ENCODE measurements at places on chromosomes 1 and 21. TPM values are rescaled to one million over a fixed set of nuclear protein-coding genes. Genes with fewer than 3 reads are reported as not detected.

KRTAP12-2 gene
- not detected for total RNA-seq

DNA sequence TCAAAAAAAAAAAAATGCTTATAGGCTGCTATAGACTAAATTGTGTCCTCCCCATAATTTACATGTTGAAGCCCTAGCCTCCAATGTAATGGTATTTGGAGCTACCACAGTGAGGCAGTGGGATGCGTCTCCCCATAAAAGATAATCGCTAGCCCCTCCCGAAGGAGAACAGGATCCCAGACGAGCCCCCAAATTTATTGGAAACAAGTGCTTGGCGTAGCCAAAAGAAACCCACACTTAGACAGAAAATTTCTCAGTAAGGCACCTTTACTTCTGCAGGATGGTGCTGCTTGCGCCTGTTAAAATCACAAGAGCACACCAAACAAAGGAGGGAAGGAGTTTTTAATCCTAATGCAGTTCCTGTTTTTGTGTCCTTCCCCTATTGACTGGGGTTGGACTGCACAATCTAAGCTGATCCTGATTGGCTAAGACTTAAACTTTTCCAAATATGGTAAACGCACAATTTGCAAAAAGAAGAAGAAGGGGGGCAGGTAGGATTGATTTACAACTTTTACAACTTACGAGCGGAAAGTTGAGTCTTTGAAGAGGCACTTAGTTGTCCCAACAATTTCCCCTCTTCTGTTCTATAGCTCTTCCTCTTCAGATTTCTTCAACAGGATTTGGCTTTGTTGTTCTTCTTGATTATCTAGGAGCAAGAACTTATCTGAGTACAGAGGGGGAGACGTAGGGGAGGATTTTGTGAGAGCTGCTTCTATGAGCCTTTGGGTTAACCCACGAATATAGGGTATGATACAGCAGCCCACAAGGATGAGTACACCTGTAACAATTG, 3.0 kb upstream of the IPP start:
- H3K27ac ChIP-seq: no peak overlapping the region
- no peaks in the 10 kb centered on the region for H3K27me3 ChIP-seq
- no peak for DNase-seq
- no peaks in the 10 kb centered on the region for H3K36me3 ChIP-seq
- H3K4me1 ChIP-seq: peaks cover 7% of the 10 kb centered on the region

CHI3L1 gene
- total RNA-seq: 0.21 TPM

GRCh38 chr1:56206391-56206790, 373.0 kb downstream of the PLPP3 start:
- peaks cover 10% of the 10 kb centered on the region for H3K4me1 ChIP-seq
- H3K36me3 ChIP-seq: no peaks in the 10 kb centered on the region
- no peak overlapping the region for H3K4me3 ChIP-seq
- H3K27ac ChIP-seq: no peak overlapping the region
- no peak for DNase-seq

DNA sequence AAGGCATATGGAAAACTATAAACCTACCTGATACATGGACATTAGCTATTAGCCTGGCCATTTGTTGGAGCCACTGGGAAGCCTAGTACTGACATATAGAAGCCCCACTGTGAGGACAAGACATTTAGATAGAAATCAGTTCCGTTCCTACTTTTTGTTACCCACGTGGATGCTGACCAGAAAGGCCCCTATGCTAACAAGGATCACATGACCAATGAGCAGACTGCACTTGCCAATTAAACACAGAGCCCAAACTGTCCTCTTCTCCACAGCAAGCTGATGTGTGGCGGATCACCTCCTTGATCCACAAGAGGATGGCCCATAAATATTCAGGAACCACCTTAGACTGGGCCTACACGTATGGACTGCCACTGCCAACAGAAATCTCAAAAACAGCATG, 11.2 kb upstream of the OR6K3 start:
- H3K27me3 ChIP-seq: no peaks in the 10 kb centered on the region
- H3K27ac ChIP-seq: no peak overlapping the region

- H3K4me1 ChIP-seq: peaks cover 11% of the 10 kb centered on the region
- no peak for DNase-seq
- no peak overlapping the region for H3K4me3 ChIP-seq
- H3K27me3 ChIP-seq: no peaks in the 10 kb centered on the region
Observed at GRCh38 chr1:85142753-85143152, 58.1 kb downstream of the SYDE2 start.

PLA2G2D gene
- total RNA-seq: not detected

- no peaks in the 10 kb centered on the region for H3K27me3 ChIP-seq
- DNase-seq: no peak
- H3K4me1 ChIP-seq: peaks cover 17% of the 10 kb centered on the region
- peak overlapping the region; percentile 13 for H3K4me3 ChIP-seq
- no peak overlapping the region for H3K27ac ChIP-seq
Observed at GRCh38 chr21:46454634-46455390, 3.9 kb upstream of the DIP2A start.

CD1B gene
- total RNA-seq: not detected

DNA sequence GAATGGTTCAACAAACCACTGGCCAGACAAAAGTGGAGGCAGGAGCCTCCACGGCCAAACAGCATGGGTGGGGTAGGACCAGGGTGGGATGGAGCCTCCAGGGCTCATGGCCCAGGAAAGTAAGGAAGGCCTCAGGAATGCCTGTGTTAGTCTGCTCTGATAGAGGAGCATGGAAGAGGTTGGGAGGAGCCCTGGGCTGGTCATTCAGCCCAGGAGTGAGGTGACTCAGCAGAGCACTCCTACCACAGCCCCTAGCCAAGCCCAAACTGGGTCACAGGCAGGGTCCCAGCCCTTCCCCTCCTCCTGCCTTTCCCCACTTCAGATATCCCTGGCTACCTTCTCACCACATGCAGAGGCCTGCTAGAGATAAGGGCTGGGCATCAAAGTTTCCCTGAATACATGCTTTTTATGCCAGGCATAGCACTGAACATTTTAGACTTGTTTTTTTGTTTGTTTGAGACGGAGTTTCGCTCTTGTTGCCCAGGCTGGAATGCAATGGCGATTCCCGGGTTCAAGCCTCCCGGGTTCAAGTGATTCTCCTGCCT, 3.1 kb upstream of the SHISA4 start:
- H3K4me3 ChIP-seq: no peak overlapping the region
- H3K4me1 ChIP-seq: peaks cover 6% of the 10 kb centered on the region
- DNase-seq: no peak
- H3K36me3 ChIP-seq: no peaks in the 10 kb centered on the region

DNA sequence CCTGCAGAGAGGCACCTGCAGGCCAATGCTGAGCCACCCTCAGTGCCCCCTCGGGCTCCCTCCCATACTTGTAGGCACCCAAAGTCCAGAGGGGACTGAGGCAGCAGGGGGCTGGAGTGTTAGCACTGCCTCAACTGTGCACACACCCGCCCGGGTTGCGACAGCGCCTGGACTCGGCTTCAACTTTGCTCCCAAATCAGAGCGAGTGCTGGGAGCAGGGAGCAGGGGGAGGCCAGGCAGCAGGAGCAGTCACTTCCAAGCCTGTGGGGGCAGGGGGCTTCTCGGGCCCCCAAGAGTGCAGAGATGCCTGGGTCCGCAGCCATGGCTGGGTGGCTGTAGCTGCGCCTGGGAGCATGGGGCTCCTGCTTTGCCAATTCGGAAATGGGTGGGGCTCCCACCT, 79.5 kb downstream of the DISP1 start:
- no peaks in the 10 kb centered on the region for H3K36me3 ChIP-seq
- H3K4me1 ChIP-seq: peaks cover 15% of the 10 kb centered on the region
- no peak for DNase-seq
- H3K27me3 ChIP-seq: no peaks in the 10 kb centered on the region

GRCh38 chr1:59714966-59715365, 99.8 kb upstream of the HOOK1 start:
- H3K27ac ChIP-seq: no peak overlapping the region
- peaks cover 7% of the 10 kb centered on the region for H3K36me3 ChIP-seq

- no peak overlapping the region for H3K27ac ChIP-seq
- no peaks in the 10 kb centered on the region for H3K27me3 ChIP-seq
- H3K36me3 ChIP-seq: peaks cover 4% of the 10 kb centered on the region
- H3K4me1 ChIP-seq: peaks cover 17% of the 10 kb centered on the region
- no peak for DNase-seq
Observed at GRCh38 chr1:61237659-61238358, 155.4 kb downstream of the NFIA start.

DNA sequence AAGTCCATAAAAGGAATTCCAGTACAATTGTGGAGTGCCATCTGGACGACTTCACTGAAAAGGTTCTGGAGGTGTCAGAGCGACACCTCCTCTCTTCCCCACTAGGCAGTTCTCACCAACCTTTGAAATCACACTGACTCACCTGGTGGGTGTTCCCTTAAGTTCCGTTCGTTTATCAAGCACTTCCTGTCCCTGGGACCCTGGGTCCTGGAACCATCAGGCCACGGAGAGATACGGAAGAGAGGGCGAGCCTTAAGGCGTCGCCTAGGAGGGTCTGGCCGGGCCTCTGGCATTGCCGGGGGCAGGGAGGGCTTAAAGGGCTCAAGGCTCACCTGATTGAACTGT, 317 bp downstream of the SPAG17 start:
- H3K27ac ChIP-seq: peak overlapping the region; percentile 59
- peaks cover 18% of the 10 kb centered on the region for H3K4me1 ChIP-seq
- H3K4me3 ChIP-seq: peak overlapping the region; percentile 80

DNA sequence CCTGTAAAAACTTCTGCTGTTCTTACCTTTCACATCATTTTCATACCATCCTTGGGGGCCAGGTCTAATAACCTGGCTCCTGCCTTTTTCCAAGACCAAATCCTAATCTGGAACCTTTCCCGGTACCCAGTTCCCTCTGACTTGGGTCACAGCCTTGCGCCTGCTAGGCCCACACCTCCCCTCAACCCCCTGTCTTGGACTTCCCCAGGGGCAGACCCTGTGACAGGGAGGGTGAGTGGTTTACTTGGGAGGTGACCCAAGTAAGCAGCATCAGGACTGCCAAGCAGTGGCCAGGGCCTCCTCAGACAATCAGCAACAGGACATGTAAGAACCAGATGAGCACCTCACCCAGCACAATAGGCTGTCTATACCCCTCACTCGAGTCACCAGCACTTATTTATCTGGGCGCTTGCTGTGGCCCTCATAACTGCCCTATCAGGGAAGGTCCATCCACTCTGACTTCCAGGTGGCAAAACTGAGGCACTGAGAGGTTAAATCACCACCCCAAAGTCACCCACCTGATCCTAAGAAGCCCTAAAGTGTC, 124.7 kb downstream of the MATN1 start:
- H3K27me3 ChIP-seq: peaks cover 29% of the 10 kb centered on the region
- H3K36me3 ChIP-seq: no peaks in the 10 kb centered on the region
- H3K4me3 ChIP-seq: no peak overlapping the region

TFF3 gene
- 31.5 TPM for total RNA-seq

SELP gene
- total RNA-seq: 0.31 TPM

DNA sequence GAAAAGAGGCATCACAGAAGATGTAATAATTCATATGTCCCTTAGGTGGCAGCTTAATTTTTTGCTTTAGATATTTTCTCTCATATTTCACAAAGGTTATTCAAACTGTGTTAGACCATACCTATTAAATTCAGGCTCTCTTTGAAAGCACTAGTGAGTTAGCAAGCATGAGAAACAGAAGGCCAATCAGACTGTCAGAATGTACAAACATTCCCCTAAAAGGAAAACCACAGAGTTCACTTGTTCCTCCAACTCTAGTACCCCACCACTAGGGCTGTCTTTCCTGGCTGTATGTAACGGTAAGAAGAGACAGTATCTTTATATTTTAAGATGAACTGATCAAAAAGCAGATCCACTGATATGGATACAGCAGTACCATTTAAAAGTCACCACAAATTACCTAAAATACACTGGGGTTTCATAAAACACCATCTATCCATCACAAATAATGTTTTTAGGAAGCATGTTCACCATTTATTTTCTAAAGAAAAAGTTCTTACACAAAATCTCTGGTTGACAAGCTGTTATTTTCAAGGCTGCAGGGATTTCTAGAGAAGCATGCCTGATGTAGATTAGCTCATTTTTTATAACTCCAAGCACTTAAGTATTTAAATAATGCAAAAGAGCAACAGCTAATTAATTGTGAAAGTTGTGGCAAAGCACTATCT, 1.8 kb downstream of the ARPC5 start:
- H3K4me3 ChIP-seq: peak overlapping the region; percentile 99
- H3K36me3 ChIP-seq: peaks cover 17% of the 10 kb centered on the region
- peaks cover 34% of the 10 kb centered on the region for H3K4me1 ChIP-seq
- no peak for DNase-seq

KIF26B gene
- total RNA-seq: 6.1 TPM

DNA sequence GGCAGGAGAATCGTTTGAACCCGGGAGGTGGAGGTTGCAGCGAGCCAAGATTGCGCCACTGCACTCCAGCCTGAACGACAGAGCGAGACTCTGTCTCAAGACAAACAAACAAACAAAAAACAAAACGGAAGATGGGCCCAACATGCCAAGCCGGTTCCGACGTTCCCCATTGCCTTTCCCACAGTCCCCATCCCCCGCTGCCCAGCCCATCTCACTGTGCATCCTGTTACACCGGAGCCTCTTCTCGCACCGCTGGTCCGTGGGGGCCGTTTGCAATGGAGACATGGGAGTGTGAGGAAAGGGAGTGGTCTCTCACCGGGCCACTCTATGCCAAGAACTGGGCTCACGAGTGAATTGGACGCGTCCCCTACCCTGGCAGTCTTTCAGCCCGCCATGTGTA, 1.3 kb upstream of the CFAP74 start:
- no peaks in the 10 kb centered on the region for H3K36me3 ChIP-seq
- DNase-seq: no peak
- peaks cover 9% of the 10 kb centered on the region for H3K4me1 ChIP-seq
- no peak overlapping the region for H3K27ac ChIP-seq

GRCh38 chr21:37383086-37383485, 16.5 kb downstream of the DYRK1A start:
- peaks cover 49% of the 10 kb centered on the region for H3K4me1 ChIP-seq
- DNase-seq: no peak
- H3K4me3 ChIP-seq: no peak overlapping the region
- H3K27ac ChIP-seq: no peak overlapping the region
- H3K36me3 ChIP-seq: peaks cover 13% of the 10 kb centered on the region

DNA sequence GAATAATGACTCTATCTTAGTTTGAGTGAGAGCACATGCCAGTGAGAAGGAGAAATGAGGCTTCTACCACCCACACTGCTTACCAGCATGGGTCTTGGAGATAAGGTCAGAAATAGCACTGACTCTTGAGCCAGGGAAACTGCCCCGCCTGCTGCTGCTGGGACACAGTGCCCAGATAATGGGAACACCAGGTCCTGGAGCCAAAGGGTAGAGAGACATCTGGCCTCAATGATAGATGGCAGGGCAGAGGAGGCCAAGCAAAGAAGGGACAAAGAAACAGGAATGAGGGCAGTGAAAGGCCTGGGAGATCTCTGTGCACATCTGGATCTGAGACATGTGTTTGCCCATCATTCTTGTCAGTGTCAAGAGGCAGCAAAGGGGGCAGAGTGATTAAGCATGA, 97.4 kb downstream of the MIS18A start:
- H3K4me1 ChIP-seq: peaks cover 20% of the 10 kb centered on the region
- H3K36me3 ChIP-seq: no peaks in the 10 kb centered on the region
- no peak for DNase-seq
- H3K4me3 ChIP-seq: no peak overlapping the region
- H3K27me3 ChIP-seq: peaks cover 12% of the 10 kb centered on the region

GRCh38 chr1:29592261-29592615, 355.9 kb downstream of the PTPRU start:
- H3K27ac ChIP-seq: no peak overlapping the region
- H3K27me3 ChIP-seq: peaks cover 16% of the 10 kb centered on the region
- no peak overlapping the region for H3K4me3 ChIP-seq
- peak; percentile 63 for DNase-seq
- peaks cover 10% of the 10 kb centered on the region for H3K4me1 ChIP-seq
- H3K36me3 ChIP-seq: no peaks in the 10 kb centered on the region

BLACAT1 gene
- 6.8 TPM for total RNA-seq

ETV3L gene
- not detected for total RNA-seq

POTED gene
- total RNA-seq: not detected

CSF1 gene
- total RNA-seq: 10.9 TPM

All from type B pancreatic cell (in vitro differentiated cells).